ENCODE measurements at places on chromosomes 5 and 9.

DNA sequence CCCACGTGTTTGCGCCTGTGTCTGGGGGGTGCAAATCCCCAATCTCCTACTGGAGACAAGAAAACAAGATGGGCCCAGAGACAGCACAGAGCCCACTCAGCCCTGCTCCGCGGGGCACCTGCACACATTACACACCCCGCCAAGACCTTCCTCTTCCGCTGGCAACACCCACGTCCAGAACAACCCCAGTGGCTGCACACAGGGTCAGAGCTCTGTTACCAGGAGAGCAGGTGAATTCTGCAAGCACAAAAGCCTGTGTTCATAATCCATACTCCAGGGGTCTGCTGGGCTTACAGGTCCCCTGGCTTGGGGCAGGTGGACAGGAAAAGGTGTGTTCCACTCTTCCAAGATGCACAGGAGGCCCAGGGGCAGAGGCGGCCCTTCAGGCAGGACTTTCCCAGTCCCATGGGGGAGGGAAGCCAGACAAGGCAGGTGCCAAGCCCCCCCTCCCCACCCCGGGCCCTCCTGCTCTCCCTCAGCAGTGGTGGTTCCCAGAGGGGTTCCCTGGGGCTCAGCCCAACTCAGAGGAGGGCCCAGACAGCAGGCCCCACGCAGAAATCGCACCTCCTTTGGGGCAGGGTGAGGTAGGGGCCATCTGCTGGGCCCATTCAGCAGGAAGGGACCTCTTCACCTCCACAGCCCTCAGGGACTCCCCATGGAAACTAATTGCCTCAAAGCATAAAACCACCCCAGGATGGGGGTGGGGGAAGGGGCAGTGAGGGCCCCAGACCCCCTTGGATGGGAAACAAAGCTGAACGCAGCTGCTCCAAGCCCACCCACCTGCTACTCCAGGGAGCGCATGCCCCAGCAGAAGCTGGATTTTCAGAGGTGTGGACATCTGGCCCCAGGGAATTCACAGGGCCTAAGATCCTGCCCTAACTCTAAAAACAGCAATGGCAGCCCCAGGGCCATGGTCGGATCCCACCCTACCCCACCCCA, 105.3 kb downstream of the VAV2 start:
- no peak for DNase-seq

GRCh38 chr5:115384587-115385375, 88.3 kb upstream of the CCDC112 start:
- DNase-seq = no peak

- peak; percentile 73 for DNase-seq
These were observed 240.7 kb downstream of the CSNK1G3 start for GRCh38 chr5:123752552-123753179.

- DNase-seq = no peak
These were observed 71.4 kb downstream of the ADRB2 start for GRCh38 chr5:148897842-148898241.

DNA sequence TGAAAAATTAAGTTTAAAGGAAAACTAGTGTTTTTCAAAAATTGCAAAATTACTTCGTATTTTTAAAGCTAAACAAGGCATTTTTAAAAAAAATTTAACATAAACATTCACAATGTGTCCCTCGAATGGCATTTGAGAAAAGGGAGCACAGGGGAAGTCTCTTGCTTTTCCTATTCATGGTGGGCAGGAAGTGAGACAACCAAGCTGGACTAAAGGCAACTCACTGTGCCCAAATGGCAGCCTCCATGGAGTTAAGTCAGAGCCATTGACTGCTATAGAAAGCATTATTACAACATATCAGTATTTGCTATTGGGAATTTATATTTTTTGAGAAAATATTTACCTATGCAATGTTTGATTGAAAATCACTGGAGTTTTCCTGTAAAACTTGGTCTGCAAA, 8.3 kb downstream of the HNRNPH1 start:
- no peak for DNase-seq

All from fibroblast of pulmonary artery (primary cell).